ENCODE measurements at places on chromosomes 5 and 9. TPM values are rescaled to one million over a fixed set of nuclear protein-coding genes. Genes with fewer than 3 reads are reported as not detected.
A peak's percentile ranks its signal among the peaks of the same experiment; 100 is the strongest.

DNA sequence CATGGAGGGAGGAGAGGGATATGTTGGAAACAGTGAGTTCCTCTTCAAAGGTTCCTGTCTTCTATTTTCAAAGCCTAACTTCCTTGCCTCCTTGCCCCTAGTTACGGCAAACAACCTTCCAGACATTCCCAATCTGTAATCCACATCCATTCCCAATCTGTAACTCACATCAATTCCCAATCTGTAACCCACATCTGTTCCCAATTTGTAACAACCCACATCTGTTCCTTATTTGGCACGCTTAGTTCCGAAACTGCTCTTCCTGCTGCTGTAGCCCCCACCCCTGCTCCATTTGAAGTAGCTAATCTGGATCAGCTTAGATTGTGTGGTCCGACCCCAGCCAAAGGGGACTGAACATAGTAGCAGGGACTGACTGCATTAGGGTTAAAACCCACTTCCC lies 23.9 kb upstream of the IDNK start:
- DNase-seq, result no peak

DNA sequence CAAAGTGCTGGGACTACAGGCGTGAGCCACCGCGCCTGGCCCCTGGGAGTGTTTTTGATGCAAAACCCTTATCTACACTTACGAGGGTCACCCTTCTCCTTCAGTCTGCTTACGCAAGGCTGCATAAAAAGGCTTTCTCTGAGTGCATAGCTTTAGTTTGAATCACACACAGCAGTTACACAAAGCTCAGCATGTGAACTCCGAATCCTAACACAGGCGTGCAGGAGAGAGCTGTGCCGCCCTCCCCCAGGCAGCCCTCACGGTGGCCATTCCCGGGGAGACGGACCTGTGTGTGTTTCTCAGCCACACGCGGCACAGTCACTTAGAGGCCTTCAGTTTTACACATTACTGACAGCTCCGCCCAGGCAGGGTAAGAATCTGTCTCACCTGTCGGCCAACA lies 26.7 kb downstream of the EXD3 start:
- no peak for DNase-seq

Gene HK3
- total RNA-seq, result 4.7 TPM

DNA sequence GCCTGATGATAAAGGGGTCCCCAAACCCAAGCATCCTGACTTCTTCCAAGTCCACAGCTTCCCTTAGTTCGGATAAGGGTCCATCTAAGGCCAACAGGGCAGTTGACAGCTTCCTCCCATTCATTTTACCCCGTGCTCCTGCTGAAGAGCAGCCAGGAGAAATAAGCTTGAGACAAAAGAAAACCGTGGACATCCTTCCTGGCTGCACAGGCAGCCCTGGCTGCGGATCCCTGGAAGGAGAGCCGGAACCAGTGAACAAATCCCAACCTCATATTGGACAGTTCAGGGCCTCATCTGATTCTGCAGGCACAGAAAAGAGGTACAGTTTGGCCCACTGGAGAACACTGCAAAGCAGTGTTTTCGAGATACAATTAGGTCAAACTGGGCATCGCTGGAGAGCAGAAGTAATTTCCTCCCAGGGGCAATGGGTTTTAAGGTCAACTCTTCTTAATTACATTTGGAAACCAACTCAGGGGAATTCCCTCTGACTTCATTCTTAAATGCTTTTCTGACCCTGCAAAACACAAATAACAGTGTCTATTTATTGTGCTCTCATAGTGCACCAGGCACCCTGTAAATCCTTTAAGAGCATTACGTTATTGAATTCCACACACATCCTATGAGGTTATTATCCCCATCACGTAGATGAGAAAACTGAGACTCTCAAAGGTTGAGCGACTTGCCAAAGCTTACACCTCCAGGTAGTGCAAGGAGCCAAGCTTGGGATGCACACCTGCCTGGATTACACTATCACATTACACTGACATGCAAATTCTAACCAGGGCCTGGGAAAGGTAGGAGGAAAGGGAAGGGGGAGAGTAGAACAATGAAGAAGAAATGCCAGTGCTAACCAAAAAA lies 21.2 kb downstream of the ADAM19 start:
- DNase-seq, result no peak

- DNase-seq, result no peak
Observed at GRCh38 chr9:76738402-76738801, 25.8 kb upstream of the PCA3 start.

Gene TEX48
- total RNA-seq, result not detected

- DNase-seq, result peak; percentile 46
Observed at GRCh38 chr5:2300421-2300820, 417.7 kb upstream of the IRX4 start.

GRCh38 chr5:139022528-139022927 lies 147.4 kb upstream of the LRRTM2 start:
- no peak for DNase-seq

Gene CATSPER3
- total RNA-seq, result 1.4 TPM

GRCh38 chr5:91357806-91358205 lies 25.3 kb downstream of the ARRDC3 start:
- DNase-seq, result no peak

Gene CCL19
- total RNA-seq, result not detected

Gene HMGCS1
- 15.2 TPM for total RNA-seq

Gene DMRT3
- not detected for total RNA-seq

DNA sequence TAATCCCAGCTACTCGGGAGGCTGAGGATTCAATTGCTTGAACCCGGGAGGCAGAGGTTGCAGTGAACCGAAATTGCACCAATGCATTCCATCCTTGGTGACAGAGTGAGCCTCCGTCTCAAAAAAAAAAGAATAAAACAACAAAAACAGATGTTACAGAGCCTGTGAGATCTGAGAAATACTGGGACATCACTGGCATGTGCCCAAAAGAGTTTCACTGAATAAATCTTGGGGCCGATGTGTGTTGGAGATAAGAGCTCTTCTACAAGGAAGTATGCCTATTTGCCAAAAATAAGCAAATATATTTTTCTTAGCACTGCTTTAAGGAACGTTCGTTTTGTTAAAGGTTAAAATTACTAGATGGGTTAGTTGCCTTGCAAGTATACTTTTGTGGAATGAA lies 55.1 kb downstream of the KIAA1958 start:
- no peak for DNase-seq

DNA sequence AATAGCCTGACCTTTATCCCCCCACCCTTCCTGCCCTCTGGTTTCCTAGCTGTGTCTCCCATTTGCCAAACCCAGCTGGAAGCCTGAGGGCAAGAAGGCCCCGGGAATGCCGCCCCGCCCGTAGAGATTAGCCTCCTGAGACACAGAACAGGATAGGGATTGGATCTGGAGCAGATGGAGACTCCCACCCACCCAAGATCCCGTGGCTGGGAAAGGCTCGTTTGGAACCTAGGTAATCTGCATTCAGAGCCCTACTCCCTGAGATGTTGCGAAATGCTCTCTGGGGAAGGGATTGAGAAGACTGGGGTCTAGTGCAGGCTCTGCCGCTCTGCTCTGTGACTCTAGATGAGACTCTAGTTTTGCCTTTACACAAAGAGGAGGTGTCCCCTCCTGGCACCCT lies 10.9 kb downstream of the AQP3 start:
- no peak for DNase-seq

DNA sequence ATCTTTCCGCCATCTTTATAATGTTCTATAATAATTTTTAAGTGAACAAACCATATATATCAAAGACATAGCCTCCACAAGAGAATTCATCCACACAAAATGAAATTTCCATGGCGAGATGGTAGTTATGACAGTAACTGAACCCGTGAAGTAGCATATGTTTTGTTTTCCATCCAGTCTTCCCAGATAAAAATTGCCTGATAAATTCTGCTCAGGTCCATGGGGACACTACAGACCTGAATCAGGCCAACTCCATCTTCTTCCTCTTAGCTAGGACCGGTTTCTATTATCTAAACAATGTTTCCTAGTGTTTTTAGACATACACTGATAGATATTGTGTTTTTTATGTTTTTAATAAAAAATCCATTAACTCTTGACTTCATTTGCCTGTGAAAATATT lies 235.7 kb downstream of the PLK2 start:
- DNase-seq, result no peak

DNA sequence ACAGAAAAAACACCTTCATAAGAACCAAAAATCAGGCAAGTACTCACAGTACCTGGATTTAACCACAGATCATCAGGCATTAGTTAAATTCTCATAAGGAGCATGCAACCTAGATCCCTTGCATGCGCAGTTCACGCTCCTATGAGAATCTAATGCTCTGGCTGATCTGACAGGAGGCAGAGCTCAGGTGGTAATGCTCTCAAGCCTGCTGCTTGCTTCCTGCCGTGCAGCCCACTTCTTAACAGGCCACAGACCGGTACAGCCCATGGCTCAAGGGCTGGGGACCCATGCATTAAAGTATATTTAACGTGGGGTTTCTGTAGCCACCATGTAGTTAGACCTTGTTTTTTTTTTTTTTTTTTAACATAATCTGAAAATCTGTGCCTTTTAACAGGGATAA lies 147.7 kb downstream of the VPS13A start:
- no peak for DNase-seq

DNA sequence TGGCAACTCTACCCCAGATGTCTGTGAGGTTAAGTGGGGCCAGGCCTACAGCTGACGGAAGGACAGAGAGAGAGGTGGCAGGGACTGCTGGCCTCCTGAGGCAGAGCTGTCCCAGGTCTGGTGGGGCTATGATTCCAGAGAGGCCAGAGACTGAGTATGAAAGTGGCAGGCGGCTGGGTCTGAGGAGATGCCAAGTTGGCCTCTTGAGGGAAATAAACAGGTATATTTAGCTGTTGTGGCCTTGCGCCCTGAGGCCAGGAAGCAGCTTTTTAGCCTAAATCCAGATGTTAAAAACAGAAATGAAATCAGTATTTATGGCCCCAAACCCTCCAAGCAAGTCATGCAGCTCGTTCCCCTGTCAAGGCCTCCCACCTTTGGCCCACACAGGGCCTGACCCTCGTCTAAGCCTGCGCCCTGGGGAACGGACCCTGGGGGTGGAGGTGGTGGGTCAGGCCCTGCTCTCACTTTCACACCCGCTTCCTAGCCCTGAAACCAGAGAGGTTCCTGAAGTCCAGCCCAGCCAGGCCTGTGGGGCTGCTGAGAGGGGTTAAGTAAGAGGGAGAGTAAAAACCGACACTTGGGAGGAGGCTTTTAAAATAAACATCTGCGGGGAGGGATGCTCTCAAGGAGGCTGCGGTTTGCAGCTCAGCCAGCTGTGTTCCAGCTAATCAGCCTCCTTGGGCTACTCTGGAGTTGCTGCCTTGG lies 18.7 kb downstream of the PCDHGC5 start:
- DNase-seq, result peak; percentile 87

- DNase-seq, result no peak
Observed at GRCh38 chr9:127534931-127535330, 77.1 kb upstream of the STXBP1 start.
